Body of pancreas (tissue), 4 donors: ENCODE measurements at places on chromosomes 4 and X.

DNA sequence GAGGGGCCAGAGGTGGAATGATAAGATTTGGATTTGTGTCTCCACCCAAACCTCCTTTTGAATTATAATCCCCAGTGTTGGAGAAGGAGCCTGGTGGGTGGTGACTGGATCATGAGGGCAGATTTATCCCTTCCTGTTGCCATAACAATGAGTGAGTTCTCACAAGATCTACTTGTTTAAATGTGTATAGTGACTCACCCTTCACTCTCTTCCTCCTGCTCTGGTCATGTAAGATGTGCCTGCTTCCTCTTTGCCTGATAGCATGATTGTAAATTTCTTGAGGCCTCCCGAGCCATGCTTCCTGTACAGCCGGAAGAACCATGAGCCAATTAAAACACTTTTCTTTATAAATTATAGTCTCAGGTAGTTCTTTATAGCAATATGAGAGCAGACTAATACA lies 348.6 kb downstream of the AR start:
- no peak for DNase-seq

DNA sequence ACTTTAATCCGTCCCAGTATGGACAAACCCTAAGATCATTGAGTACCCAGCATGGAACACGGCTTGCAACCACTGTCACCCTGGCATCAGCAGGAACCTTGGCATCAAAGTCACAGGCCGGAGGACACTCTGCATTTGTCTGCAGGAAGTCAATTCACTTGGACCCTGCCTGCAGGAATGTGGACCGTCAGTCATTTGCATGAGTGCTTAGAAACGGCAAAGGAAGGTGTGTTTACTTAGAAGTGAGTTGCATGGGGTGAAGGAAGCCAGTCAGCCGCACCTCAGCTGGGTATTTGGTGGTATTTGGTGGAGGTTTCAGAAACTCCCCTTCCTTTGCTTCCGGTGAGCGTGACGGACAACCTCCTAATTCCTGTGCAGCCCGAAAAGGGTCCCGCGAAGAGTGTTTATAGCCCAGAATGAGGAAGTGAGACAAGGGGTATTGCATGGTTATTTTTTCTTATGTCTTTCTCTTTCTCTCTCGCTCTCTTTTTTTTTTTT lies 15.5 kb downstream of the P2RY8 start:
- DNase-seq, result peak; percentile 29

GRCh38 chr4:8414377-8414776 lies 26.1 kb downstream of the ACOX3 start:
- DNase-seq, result no peak

DNA sequence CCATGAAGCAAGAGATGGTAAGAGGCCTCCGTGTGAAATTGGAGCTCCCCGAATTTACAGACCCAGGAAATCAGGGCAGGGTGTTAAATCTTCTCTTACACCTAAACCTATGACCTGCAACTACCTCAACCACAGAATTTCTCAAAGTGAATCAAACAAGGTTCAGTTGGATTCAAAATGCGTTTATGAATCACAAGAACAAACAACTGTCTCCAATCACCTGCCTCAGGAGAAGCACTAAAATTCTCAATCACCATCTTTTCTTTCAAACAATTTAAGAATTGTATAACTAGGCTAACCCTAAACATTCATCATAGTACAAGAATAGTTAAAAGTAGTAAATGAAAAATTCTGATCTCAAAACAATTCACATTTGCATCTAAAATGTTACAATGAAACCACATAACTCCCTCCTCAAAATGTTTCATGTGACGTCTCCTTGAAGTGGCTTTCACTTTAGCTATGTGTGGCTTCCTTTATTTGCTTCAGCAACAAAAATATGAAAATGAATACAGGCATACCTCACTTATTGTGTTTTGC lies 19.2 kb downstream of the PPP3CA start:
- no peak for DNase-seq

DNA sequence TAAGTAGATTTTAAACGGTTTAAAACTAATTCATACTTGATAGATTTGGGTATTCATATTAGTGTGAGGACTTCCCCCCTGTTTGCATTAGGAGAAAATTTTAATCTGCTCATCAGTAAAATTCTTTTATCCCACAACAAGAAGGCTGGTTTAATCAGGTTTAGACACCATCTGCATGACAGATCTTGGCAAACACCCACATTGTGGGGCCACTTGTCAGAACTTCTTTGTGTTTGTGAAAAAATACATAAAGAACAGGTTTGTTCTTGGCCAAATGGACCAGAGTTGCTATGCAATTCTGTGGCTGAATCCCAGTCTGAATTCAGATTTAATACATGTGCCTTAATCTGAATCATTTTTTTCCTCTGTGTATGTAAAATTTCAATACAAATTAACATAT lies 121.1 kb downstream of the REPS2 start:
- no peak for DNase-seq

DNA sequence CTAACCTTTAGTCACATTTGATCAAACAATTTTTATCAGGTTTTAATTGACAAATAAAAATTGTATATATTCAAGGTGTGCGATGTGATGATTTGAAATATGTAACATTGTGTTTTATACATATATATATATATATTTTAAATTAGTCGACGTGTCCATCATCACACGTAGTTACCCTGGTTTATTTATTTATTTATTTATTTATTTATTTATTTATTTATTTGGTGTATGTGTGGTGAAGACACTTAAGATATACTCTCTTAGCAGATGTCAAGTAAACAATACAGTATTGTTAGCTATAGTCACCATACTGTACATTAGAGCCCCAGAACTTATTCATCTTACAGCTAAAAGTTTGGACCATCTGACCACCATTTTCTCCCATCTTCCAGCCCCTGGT lies 224.9 kb upstream of the HHIP start:
- no peak for DNase-seq

DNA sequence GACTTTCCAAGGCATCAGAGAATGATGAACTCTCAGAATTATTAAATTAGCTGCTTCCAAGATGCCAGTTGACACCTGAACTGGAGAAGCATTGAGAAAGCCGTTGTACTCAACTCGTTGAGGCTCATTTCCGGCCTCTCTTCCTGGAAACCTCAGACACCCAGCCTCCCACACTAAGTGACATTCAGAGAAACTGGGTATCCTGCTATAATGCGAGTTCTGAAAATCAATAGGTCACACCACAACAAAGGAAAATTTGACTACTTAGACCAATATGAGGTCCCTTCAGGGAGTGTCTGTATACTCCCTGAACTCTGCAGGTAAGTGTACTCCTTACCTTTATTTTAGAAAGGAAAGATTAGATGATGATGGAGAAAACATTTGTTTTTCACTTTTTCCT lies 51.2 kb downstream of the ENPEP start:
- no peak for DNase-seq

- DNase-seq, result no peak
Observed at GRCh38 chr4:15765391-15765790, 12.7 kb upstream of the CD38 start.

- DNase-seq, result no peak
Observed at GRCh38 chrX:24956828-24957227, 58.9 kb downstream of the ARX start.
